Endothelial cell (in vitro differentiated cells): ENCODE measurements at places on chromosomes 11 and 22. TPM values are rescaled to one million over a fixed set of nuclear protein-coding genes. Genes with fewer than 3 reads are reported as not detected.

DNA sequence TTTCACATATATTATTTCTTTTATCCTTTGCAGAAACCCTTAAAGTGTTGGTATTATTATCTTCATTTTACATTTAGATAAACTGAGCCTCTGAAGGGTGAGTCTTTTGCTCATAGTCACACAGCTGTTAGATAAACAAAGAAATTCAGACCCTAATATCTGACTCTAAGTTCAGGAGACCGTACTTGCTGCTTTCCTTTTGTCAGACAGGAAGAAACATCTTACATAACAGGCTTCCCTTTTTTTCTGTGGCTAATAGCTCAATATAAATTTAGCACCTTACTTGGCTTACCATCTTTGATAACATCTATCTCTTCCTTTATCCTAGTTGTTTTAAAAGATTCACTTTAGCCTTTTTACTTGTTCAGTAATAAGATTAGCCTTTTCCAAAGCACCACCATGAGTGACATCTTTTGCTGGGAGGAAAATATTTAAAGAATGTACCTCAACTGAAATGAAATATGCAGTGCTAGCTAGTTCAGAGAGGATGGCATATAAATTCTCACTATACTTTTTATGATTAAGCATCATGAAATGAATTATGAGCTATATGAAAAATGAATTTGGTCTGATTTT lies 128.6 kb downstream of the WNT11 start:
- H3K36me3 ChIP-seq: no peaks in the 10 kb centered on the region
- H3K4me1 ChIP-seq: peaks cover 6% of the 10 kb centered on the region
- H3K4me3 ChIP-seq: no peak overlapping the region
- no peak for DNase-seq
- H3K27me3 ChIP-seq: no peaks in the 10 kb centered on the region

Gene OR51B4
- 0.49 TPM for total RNA-seq

DNA sequence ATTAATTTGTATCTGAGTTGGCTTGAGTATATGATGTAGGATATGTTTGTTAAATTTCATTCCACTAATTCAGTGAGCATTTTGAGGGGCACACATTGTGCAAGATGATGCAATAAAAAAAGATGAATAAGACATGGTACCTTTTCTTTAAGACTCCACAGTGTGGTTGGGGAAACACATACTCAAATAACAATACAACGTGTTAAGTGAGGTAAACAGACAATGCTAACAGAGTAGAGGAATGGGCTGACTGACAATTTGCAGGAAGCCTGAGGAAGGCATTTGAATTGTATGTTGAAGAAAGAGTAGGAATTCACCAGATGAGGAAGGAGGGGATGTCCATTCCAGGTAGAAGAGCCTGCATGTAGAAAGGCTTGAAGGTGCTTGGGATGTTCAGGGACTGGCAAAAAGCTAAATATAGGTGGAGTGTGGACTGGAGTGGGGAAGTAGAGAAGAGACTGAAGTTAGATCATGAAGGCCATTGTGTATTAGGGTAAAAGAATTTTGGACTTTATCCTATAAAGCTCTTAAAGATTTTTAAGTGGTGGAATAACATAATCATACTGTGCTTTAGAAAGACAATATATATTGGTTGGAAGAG lies 6.8 kb downstream of the RNF169 start:
- H3K4me3 ChIP-seq: peak overlapping the region; percentile 7
- peaks cover 5% of the 10 kb centered on the region for H3K27me3 ChIP-seq
- H3K27ac ChIP-seq: peak overlapping the region; percentile 48
- H3K36me3 ChIP-seq: peaks cover 5% of the 10 kb centered on the region
- DNase-seq: no peak

- H3K4me3 ChIP-seq: no peak overlapping the region
- DNase-seq: peak; percentile 31
- H3K27me3 ChIP-seq: no peaks in the 10 kb centered on the region
Observed at GRCh38 chr11:32385998-32386397, 49.3 kb downstream of the WT1 start.

GRCh38 chr22:42716221-42716620 lies 4.4 kb downstream of the A4GALT start:
- H3K36me3 ChIP-seq: peaks cover 3% of the 10 kb centered on the region
- no peak overlapping the region for H3K4me3 ChIP-seq
- no peak for DNase-seq
- H3K27me3 ChIP-seq: peaks cover 5% of the 10 kb centered on the region
- peak overlapping the region; percentile 67 for H3K27ac ChIP-seq

GRCh38 chr11:35165423-35166368 lies 26.7 kb downstream of the CD44 start:
- peak; percentile 46 for DNase-seq
- peak overlapping the region; percentile 92 for H3K27ac ChIP-seq
- peaks cover 4% of the 10 kb centered on the region for H3K27me3 ChIP-seq
- peaks cover 4% of the 10 kb centered on the region for H3K36me3 ChIP-seq

Gene LBHD1
- 11.2 TPM for total RNA-seq

DNA sequence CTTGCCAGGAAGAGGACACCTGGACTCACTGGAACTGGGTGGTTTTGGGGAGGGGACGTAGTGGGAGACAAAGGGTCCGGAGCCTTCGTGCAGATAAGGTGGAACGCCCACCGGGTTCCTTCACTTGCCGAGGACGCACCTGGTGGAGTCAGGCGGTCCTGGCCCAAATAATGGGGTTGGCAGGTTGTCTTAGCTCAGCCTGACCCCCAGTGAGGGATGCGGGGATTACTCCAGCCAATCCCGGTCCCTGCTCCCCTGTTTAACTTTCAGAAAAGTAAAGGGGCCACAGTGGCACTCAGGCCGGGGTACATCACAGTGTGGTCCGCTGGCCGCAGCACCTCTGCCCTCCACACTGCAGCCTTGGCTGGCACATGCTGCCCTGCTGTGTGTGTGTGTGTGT lies 18.0 kb downstream of the A4GALT start:
- no peak for DNase-seq
- no peak overlapping the region for H3K4me3 ChIP-seq
- H3K4me1 ChIP-seq: no peaks in the 10 kb centered on the region
- no peaks in the 10 kb centered on the region for H3K36me3 ChIP-seq
- H3K27me3 ChIP-seq: peaks cover 5% of the 10 kb centered on the region

Gene PATE4
- 0.31 TPM for total RNA-seq

- no peak overlapping the region for H3K4me3 ChIP-seq
- no peaks in the 10 kb centered on the region for H3K4me1 ChIP-seq
- H3K27ac ChIP-seq: no peak overlapping the region
Observed at GRCh38 chr11:61307354-61307753, 12.2 kb upstream of the VWCE start.

- peaks cover 14% of the 10 kb centered on the region for H3K4me1 ChIP-seq
- peaks cover 3% of the 10 kb centered on the region for H3K27me3 ChIP-seq
- H3K36me3 ChIP-seq: no peaks in the 10 kb centered on the region
Observed at GRCh38 chr11:8593935-8594909, at the start of gene STK33. STK33 (minus strand) TSS chr11:8594228; CDS start chr11:8474905, 119,323 bp downstream.

GRCh38 chr11:28767574-28767973 lies 659.4 kb downstream of the METTL15 start:
- no peaks in the 10 kb centered on the region for H3K36me3 ChIP-seq
- DNase-seq: no peak
- H3K27ac ChIP-seq: no peak overlapping the region
- H3K4me1 ChIP-seq: no peaks in the 10 kb centered on the region

GRCh38 chr11:12469451-12469850 lies 92.1 kb downstream of the PARVA start:
- H3K36me3 ChIP-seq: peaks cover 3% of the 10 kb centered on the region
- DNase-seq: no peak
- H3K27me3 ChIP-seq: peaks cover 2% of the 10 kb centered on the region
- H3K4me1 ChIP-seq: peaks cover 6% of the 10 kb centered on the region

Gene OR51E2
- total RNA-seq: not detected

GRCh38 chr22:44023404-44024287 lies 456 bp upstream of the PARVB start:
- H3K4me1 ChIP-seq: peaks cover 40% of the 10 kb centered on the region
- peak overlapping the region; percentile 82 for H3K4me3 ChIP-seq
- peaks cover 6% of the 10 kb centered on the region for H3K27me3 ChIP-seq
- peaks cover 4% of the 10 kb centered on the region for H3K36me3 ChIP-seq

GRCh38 chr22:43731988-43732387 lies 80.1 kb downstream of the EFCAB6 start:
- H3K36me3 ChIP-seq: no peaks in the 10 kb centered on the region
- DNase-seq: no peak
- no peaks in the 10 kb centered on the region for H3K27me3 ChIP-seq
- H3K27ac ChIP-seq: no peak overlapping the region

GRCh38 chr11:120061036-120061760 lies 76.7 kb downstream of the TRIM29 start:
- H3K36me3 ChIP-seq: no peaks in the 10 kb centered on the region
- H3K27ac ChIP-seq: no peak overlapping the region
- DNase-seq: no peak
- H3K4me3 ChIP-seq: no peak overlapping the region
- peaks cover 10% of the 10 kb centered on the region for H3K4me1 ChIP-seq

DNA sequence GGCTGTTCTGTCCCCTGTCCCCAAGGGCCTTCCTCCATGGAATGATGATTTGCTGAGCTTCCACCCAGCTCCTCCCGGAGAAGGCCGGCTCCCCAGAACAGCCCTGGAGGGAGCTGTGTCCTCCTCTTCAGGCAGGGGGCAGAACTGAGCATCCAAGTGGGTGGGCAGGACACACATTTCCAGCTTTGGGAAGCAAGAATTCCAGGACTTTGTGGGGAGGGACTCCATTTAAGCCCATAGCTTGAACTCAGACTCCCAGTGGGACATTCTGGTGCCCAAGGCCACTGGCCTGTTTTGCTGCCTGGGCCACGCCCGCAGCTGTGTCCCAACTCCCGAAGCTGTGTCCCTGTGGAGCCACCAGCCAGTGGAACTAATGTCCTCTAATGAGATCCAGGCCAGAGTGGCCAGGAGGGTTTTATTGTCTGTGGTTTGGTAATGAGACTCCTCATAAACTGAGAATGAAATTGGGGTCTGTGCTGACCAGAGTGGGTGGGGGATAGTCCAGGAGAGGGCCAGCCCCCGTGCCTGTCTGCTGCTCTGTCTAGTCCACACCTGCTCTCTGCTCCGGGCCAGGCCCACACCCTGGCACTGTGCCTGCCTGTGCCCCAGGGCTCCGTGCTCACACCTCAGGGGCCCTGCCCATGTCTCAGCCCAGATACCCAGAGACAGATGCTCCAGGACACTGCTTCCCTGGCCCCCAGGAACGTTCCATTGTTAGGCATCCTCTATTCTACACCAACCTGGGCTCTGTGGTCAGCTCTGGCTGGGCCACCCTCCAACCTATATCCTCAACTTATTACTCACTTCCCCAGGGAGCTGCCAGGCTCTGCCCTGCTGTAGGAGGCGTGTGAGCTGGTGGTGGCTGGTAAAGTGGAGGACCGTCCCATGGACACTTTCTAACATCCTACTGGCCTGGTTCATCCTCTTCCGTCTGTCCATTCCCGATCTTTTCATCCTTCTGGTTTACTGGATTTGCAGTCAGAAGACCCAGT lies 7.6 kb downstream of the NECTIN1 start:
- H3K4me3 ChIP-seq: no peak overlapping the region
- peaks cover 11% of the 10 kb centered on the region for H3K27me3 ChIP-seq
- H3K4me1 ChIP-seq: peaks cover 10% of the 10 kb centered on the region

DNA sequence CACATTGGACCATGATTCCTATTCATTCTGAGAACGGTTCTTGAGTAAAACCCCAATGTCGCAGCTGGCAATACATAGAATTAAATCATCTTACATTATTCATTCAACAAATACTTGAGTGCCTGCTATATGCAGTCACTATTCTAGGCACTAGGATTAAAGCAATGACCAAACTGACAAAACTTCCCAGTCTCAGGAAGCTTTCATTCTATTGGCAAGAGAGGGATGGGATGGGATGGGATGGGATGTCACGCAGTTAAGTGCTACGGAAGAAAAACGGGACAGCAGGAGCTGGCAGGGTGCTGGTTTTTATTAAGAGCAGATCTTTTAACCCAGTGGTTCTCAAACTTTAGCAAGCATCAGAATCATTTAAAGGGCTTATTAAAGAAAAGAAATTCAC lies 2.9 kb downstream of the PAK1 start:
- no peak overlapping the region for H3K27ac ChIP-seq
- H3K27me3 ChIP-seq: peaks cover 10% of the 10 kb centered on the region
- DNase-seq: no peak
- no peaks in the 10 kb centered on the region for H3K36me3 ChIP-seq
- peaks cover 41% of the 10 kb centered on the region for H3K4me1 ChIP-seq

DNA sequence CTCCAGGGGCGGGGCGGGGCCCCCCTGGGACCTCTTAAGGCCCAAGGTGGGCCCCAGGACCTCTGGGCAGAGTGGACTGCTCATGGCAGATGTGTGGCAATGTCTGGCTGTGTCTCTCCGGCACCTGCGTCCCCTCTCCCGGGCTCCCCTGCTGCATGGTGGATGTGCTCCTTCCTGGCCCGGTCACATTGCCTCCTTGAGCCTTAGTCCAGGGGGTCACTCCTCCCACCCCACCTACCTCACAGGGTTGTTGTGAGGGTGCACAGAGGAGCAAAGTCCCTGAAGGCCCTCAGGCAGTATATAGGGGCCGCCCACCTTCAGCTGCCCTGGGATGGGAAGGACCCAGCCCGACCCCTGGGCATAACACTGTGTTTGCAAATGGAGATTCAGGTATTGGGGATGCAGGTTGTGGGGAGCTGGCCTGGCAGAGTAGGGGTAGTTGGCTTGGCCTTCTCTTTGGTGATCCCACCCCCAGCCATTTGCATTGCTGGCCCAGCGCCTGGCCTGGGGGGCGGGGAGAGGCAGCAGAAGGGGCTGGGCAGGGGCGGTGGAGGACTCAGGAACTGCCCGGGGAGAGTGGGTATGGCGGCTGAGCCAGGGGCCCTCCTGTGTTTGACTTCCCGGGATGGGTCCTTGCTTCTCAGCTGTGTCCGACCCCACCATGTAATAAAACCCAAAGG lies 11.3 kb downstream of the KCTD17 start:
- H3K4me1 ChIP-seq: no peaks in the 10 kb centered on the region
- H3K27me3 ChIP-seq: peaks cover 16% of the 10 kb centered on the region
- no peak for DNase-seq
- H3K4me3 ChIP-seq: no peak overlapping the region
- H3K27ac ChIP-seq: no peak overlapping the region

DNA sequence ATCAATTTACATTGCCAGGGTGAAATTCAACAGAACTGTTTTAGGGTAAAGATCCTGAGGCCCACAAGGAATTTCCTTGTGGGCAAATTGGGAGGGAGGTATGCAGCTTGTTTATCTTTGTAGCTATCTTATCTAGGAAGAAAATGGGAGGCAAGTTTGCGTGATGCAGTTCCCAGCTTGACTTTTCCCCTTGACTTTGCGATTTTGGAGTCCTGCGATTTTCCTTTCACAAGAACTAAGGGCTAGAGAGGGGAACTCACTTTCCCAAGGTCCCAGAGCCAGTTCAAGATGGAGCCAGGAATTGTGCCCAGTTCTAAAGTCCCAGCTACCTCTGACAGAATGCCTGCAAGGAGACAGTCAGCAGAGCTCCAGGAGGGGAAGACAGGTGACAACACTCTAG lies 30.7 kb downstream of the RIBC2 start:
- H3K4me1 ChIP-seq: peaks cover 18% of the 10 kb centered on the region
- DNase-seq: no peak
- peaks cover 3% of the 10 kb centered on the region for H3K27me3 ChIP-seq
- no peaks in the 10 kb centered on the region for H3K36me3 ChIP-seq

GRCh38 chr11:454043-454442 lies 4.0 kb downstream of the PTDSS2 start:
- H3K4me1 ChIP-seq: peaks cover 11% of the 10 kb centered on the region
- no peak overlapping the region for H3K4me3 ChIP-seq
- peaks cover 13% of the 10 kb centered on the region for H3K36me3 ChIP-seq

- no peak for DNase-seq
- no peak overlapping the region for H3K27ac ChIP-seq
Observed at GRCh38 chr11:118318124-118318523, 13.6 kb downstream of the CD3E start.

Gene YPEL4
- not detected for total RNA-seq

GRCh38 chr11:69839516-69839915 lies 20.3 kb upstream of the FGF3 start:
- H3K4me1 ChIP-seq: peaks cover 4% of the 10 kb centered on the region
- peaks cover 3% of the 10 kb centered on the region for H3K27me3 ChIP-seq
- no peak overlapping the region for H3K27ac ChIP-seq
- no peak overlapping the region for H3K4me3 ChIP-seq

Gene CRYBB1
- total RNA-seq: 9.5 TPM
